CD4-positive, alpha-beta T cell treated with Interleukin-2 at 100 ng/mL for 4 hours (primary cell): ENCODE measurements at places on chromosomes 12 and 14.

DNA sequence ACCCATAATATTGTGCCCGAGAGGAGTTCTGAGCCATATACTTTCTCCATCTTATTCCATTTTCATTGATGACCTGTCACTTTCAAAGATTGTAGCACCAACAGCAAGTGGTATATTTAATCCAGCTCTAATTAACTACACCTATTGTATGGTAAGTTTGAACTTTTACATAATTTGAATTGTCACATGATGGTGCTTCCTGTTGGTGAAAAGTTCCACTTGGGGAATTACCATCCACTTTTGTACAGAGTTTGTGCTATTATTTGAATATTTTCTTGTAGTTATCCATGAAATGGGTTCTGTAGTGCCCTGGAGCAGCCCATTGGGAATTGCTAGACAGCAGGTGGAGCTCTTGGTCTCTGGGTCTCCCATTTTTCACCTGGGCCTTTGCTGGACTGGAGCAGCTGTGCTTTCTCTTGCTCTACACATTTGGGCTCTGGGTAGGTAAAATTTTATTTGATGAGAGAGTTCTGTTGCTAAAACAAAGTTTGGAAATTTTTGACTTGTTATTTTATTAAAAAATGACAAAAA is 3.0 kb downstream of the SMCO3 start:
- DNase-seq, result no peak

- no peak for DNase-seq
Measured at GRCh38 chr12:97927977-97928376, 465.4 kb downstream of the RMST start.

DNA sequence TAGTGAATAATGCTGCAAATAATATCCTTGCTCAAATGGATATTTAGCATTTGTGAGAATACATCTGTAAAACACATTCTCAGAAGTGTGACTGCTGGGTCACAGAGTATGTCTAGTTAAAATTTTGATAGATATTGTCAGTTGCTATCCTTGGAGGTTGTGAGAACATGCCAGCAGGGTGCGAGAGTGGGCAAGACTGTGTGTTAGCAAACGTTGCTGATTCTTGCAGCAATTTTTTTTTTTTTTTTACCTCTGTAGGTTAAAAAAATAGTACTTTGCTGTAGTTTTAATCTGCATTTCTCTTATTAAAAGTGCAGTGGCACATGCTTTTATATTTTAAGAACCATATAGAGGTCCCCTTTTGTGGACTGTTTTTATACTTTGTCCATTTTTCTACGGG is 4.5 kb upstream of the NYNRIN start:
- DNase-seq, result peak; percentile 19

DNA sequence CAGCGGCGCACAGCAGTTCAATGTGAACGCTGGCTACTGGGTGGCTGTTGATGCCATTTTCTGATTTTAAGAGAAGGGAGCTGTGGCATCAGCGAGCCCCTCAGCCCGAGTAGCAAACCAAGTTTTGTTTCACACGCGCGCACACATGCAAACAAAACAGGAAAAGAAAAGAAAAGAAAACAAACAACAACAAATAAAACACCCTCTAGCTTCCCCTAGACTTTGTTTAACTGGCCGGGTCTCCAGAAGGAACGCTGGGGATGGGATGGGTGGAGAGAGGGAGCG is 540 bp downstream of the PAX9 start:
- no peak for DNase-seq
